ENCODE measurements at places on chromosomes 5 and 9.

DNA sequence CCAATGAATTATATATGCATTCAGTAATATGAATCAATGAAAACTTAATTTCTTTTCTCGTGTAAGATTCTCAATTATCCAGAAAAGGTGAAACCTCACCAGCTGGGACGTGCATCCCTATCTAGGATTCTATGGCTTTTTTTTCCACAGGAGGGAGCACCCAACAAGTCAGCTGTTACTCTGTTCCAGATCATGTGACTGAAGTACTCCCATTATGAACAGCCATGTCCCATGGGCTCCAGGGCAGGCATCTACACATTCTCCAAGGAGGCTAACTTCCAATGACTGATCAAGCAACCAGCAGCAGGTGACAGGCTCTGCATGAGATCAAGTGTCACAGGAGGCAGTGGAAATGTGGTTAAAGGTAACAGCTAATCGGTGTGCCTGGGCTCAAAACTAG lies 118.8 kb downstream of the ELAVL2 start:
- DNase-seq: no peak

GRCh38 chr5:5063533-5063953 lies 76.6 kb upstream of the ADAMTS16 start:
- no peak for DNase-seq

GRCh38 chr9:70805949-70806348 lies 315.5 kb downstream of the TRPM3 start:
- DNase-seq: no peak

- peak; percentile 42 for DNase-seq
Measured at GRCh38 chr9:36140086-36141084, 3.9 kb downstream of the GLIPR2 start.

- no peak for DNase-seq
Measured at GRCh38 chr5:79416499-79416898, 97.4 kb downstream of the HOMER1 start.

GRCh38 chr5:81948349-81948748 lies 23.5 kb upstream of the ATG10 start:
- no peak for DNase-seq

DNA sequence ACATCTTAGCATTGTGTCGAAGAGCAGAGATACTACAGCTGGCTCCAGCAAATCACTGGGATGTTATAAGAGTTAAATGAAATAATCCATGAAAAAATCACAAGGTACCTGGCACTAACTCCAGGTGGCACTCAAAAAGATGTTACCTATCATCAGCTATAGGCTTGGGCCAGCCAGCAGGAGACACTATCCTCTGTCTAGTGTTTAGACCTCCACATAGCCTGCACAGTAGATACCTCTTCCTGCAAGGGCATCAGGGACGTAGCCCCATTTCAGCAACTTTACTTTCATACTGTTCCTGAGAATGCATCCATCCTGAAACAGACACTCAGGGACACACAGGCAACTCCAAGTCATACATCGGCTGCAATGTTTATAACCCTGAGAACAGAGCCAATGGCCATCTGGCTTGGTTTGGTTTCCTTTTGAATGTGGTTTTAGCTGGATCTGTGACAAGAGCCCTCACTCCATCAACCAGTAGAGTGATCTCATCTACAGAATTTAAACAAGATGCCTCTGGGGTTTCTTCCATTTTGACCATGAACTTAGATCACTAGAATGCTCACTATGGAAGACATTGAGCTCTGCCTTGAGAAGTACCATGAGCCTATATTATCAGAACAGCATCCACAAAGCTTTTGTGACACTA lies 69.9 kb downstream of the TLE1 start:
- DNase-seq: no peak

- no peak for DNase-seq
Measured at GRCh38 chr9:114518599-114519022, 13.3 kb upstream of the WHRN start.

DNA sequence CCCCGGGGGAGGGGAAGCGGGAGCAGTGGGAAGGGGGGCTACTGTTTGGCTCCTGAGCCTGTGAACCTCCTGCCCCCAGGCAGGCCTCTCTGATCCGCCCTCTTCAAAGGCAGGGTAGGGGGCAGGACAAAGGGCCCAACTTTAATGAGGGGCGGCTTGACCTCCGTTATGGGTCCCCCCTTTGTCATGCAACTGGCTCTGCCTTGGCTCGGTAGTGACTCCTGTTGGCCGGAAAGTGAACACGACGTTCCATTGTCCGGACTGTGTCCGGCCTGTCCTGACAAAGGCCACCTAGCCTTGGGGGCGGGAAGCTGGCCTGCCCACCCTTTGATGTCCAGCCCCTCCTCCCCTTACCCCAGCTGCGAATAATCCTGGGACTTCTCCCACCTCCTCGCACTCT lies 1.3 kb downstream of the CDX1 start:
- DNase-seq: no peak

DNA sequence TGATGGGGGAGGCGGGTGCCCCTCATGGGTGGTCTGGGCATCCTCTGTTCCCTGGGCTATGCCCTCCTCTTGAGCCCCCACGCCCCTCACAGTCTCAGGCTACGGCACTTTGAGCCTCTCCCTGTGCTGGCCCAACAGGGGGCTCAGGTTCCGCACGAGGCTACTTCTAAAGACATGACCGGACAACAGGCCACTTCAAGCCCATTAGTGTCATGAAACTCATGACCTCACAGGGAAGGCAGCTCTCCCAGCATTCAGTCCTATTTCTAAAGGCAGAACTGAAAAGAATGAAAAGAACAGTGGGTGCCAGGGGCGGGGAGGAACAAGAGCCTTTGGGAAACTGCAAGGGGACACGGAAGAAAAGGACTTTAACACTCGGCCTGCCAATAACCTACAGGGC lies 45.0 kb downstream of the COL23A1 start:
- DNase-seq: no peak

DNA sequence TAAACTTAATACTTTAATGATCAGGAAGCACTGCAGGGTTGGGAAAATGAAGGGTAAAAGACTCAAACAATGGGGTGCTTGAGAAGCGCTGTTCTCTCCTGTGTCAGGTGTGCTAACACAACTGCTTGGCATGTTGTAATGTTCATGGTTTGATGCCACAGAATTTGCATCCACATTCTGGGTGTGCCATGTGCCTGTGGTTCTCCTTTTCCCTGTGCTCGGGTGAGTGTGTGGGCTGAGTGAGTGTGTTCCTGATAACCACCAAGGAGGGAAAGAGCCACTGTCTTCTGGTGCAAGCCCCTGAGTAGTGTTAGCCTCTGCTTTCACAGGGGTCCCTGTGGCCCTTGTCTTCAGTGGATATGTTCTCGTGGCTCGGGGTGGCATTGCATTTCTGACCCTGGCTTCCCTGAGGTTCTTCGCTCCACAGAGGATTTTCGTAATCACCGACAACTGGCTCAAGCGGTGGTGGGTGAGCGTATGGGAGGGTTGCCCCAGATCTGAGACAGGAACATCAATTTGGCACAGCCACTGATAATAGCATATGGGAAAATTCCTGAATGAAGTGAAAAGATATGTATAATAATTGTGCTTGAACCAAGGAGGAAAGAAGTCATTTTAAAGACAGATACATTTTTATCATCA lies 102.0 kb downstream of the MVB12B start:
- DNase-seq: no peak

DNA sequence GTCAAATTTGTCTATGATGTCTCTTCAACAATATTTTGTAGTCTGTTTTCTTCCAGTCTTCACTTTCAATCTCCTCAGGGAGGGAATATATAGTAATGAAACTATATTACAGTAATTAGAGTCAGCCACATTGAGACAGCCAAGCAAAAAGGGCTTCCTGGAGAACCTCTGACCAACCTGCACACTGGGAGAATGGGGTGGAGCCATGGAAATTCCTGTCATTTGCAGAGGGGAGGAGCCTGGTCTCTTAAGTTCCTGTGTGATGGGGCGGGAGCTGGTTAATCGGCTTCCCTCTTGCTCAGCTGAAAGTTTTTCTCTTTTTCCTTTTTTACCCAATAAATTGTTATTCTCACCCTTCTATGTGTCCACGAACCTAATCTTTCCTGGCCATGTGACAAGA lies 1220.0 kb downstream of the PTPRD start:
- no peak for DNase-seq

GRCh38 chr5:53052499-53052898 lies 57.1 kb downstream of the MOCS2 start:
- DNase-seq: no peak

- DNase-seq: no peak
Measured at GRCh38 chr9:82600536-82601292, 462.2 kb downstream of the RASEF start.

GRCh38 chr9:90121762-90122161 lies 517.0 kb downstream of the GADD45G start:
- no peak for DNase-seq

GRCh38 chr9:33818167-33818846 lies 1.3 kb downstream of the UBE2R2 start:
- DNase-seq: no peak

GRCh38 chr5:148969291-148969690 lies 93.6 kb downstream of the SH3TC2 start:
- DNase-seq: no peak

DNA sequence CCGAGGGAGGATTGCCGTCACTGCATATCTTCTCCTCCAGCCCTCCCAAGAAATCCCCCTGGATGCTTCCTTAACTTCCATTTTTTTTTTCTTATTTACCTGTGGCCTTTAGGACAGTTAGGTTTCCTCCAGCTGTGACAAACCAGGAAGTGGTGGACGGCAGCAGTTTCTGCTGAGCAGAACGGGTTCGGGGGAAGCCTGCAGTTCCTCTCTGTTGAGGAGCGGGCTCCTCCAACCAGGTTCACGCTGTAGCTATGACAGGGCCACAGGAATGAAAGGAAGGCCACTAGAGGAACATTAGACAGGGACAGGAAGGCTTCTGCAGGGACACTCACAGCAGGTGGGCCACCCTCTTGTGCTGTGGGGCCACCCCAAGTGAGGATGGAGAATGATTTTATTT lies 76.7 kb upstream of the SYK start:
- DNase-seq: no peak

DNA sequence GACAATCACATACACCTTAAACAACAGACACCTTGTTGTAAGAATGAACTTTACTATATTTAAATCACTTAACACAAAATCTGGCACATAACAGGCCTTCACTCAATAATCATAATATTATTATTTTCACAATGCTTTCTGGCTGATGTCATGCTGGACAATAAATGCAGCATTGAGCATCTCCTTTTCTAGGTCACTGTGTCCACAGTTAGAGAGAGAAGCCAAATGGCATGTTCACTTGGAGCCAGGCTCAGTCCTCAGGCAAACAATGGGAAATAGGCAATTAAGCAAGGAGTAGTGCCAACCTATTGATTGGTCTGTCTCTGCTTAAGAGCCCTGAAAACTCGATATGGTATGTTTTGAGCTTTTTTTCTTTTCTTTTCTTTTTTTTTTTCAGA lies 50.6 kb upstream of the KLF4 start:
- no peak for DNase-seq

- DNase-seq: no peak
Measured at GRCh38 chr5:119897537-119898370, 268.4 kb downstream of the FAM170A start.

GRCh38 chr9:124262649-124262972 lies 4.9 kb downstream of the NEK6 start:
- no peak for DNase-seq

GRCh38 chr5:155278532-155278931 lies 265.0 kb downstream of the KIF4B start:
- DNase-seq: no peak

DNA sequence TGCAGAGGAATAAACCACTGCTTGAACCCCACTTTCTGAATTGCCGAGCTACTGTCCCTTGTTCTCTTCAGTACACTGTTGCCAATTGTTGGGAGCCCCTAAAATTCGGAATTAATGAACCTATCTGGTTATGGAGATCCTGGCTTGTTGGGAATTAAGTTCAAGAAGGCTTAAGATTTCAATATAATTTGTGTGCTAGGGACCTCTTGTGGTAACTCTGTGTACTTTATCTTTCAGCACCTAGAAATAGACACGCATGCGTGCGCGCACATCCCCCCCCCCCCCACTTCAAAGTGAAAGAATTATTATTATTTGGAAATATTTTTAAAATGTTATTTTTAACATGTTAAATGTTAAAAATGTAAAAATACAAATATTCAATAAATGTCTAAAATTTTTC lies 53.3 kb upstream of the FAM169A start:
- DNase-seq: peak; percentile 11

DNA sequence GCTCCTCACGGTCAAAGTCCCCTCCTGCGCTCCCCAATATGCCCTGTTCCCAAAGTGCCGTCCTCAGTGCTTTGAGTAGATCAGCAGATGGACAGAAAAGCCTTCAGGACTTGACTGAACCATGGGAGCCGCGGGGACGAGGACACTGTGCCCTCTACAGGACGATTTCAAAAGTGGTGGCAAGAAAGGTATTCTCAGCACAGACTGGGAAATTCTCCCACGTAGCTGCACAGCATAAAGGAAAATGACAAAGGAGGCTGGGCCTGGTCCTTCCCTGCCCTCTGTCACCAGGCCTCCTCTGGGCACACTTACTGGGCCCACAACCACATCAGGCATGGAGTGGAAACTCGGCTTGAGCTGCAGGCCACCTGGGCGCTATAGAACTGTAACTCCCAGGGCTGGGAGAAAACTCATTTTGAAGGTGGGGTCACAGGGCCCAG lies 16.7 kb upstream of the MTMR12 start:
- DNase-seq: peak; percentile 54

- peak; percentile 52 for DNase-seq
Measured at GRCh38 chr9:20356403-20357036, 265.8 kb downstream of the MLLT3 start.

GRCh38 chr5:103086547-103086946 lies 33.4 kb downstream of the GIN1 start:
- DNase-seq: no peak

DNA sequence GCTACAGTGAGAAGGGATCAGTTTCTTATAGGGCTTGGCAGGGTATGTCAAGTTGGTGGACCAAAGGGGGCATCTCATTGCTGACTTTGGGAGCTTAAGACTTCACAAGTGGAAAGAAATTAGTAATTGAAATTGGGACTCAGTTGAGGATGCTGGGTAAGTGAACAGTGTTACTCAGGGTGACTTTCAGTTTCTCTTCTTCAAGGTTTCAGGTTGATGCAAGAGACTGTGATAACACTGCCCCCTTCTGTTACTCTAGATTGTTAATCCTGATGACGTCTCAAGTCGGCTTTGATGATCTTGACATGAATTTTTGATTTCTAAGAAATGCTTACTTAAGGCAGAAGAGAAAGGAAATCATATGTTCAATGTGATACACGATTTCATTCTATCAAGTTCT lies 21.3 kb downstream of the KCTD16 start:
- peak; percentile 55 for DNase-seq

DNA sequence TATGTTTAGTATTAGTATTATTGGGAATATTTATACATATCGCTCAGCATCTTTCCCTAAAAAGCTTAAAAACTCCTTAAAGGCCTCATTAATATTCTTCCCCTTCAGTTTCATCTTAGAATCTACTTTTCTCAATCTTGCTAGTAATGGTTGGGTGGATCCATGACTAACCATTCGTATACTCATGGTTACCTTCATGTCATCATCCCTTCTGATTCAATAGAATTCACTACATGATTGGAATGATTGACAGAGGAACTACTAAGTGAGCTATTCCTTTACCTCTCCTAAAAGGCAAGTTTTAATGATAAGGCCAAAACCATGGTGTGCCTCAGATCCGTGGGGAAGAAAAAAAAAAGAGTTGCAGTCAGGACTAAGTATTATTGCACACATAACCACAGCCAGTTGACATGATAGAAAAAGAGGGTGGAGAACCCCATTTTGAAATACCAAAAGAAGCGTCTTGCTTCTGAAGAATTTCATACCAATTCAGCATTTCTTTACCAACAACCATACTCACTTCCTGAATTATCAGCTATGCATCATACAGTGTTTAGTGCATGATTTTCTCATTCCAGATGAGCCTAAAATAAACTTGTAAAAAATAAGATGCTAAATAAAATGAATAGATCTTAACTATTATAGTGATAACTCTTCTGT lies 624.6 kb downstream of the PDE4D start:
- no peak for DNase-seq

Data from CD4-positive, alpha-beta T cell treated with Interleukin-1 beta for 1 hour (primary cell).